ENCODE measurements at places on chromosomes 13 and 19.

- no peak for DNase-seq
These were observed 65.9 kb downstream of the ZNF627 start for GRCh38 chr19:11663181-11663591.

- DNase-seq, result no peak
These were observed 117.6 kb upstream of the MCF2L start for GRCh38 chr13:112851107-112852038.

DNA sequence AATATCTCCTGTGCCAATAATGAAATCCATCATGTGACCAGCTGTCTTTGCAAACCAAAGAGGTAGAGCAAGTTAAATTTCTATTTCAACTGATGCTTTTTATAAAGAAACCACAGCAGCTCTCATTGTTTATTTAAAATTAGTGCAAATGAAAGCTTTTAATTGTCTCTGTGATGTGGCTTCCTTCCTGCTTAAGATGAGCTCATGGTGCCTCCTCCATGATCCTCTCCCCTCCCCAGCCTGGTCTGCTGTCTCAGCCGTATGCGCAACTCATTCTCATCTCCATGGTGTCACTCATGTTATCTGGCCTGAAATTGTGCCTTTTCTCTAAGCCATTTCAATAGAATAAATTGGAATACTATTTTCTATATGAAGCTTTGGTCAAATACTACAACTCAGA lies 270.6 kb downstream of the FGF14 start:
- no peak for DNase-seq

GRCh38 chr13:35925669-35926068 lies 205.5 kb downstream of the DCLK1 start:
- no peak for DNase-seq

GRCh38 chr13:26482451-26483197 lies 74.9 kb upstream of the WASF3 start:
- DNase-seq, result peak; percentile 89

DNA sequence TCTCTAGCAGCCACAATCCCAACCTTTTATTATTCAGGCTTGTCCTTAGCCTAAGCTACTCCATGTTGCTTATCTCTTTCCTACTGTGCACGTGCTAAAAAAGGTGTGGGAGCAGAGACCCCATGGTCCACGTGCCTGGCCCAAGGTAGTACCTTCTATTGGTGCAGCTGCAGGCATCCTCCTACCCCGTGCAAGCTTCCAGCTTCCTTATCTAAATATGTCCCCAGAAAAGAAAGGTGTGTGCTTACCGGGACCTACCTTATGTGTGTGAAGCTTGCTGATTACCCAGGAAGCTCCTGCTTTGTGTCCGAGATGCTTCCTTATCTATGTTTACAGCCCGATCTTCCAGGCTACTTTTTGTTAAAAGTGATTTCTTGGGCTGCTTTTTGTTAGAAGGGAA lies 2382.4 kb downstream of the PCDH9 start:
- no peak for DNase-seq

GRCh38 chr13:24910502-24911132 lies 146.6 kb downstream of the RNF17 start:
- DNase-seq, result no peak

DNA sequence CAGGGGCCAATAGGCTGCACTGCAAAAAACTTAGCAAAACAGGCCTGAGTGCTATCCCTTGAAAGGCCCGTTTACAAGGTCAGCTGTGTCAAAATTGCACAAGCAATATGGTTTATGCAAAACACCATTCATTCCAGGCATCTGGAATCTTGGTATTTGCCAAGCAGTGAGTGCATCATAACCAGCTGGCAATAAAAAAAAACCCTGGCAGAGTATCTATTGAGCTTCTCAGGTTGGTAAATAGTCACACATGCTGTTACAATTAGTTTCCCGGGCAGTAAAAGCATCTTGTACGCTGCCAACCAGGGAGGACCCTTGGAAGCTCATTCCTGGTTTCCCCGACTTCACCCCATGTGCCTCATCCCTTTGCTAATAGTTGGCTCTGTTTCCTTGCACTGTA lies 21.3 kb downstream of the ZNF77 start:
- no peak for DNase-seq

DNA sequence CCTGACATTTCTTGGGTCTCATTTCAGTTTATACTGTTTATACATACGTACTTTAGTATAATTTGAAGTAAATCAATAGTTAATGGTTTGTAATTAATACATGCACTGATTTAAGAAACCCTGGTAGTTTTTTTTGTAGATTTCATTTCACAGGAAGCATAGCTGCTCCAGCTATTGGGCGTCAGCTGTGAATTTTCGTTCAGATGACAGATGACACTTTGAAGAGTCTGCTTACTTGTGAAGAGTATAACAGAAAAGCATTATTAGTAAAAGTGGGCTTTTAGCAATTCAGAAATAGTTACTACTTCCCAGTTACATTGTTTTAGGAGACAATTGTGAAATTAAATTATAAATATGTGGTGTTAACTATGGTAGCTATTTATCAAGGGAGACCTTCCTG lies 44.4 kb downstream of the METTL21C start:
- DNase-seq, result no peak

- DNase-seq, result no peak
These were observed 291.9 kb upstream of the HTR2A start for GRCh38 chr13:47188802-47189201.

DNA sequence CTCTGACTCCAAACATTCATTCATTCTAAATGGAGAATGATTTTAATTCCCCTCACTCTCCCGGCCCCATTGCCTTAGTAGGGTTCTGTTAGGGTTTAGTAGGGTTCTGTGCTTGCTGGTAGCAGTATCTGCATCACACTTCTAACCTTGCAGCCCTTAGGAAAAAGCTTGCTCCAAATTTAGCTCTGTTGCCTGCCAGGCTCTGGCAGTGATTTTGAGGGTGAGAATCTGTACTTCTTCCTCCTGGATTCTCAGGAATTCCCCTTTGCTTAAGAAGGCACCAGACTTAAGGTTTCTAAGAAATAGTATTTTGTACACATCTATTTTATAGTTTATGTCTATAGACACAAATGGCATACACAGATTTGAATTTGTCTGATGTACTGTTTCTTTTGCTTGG lies 14.7 kb downstream of the B3GLCT start:
- no peak for DNase-seq

GRCh38 chr13:30141775-30142485 lies 165.4 kb downstream of the KATNAL1 start:
- DNase-seq, result no peak

DNA sequence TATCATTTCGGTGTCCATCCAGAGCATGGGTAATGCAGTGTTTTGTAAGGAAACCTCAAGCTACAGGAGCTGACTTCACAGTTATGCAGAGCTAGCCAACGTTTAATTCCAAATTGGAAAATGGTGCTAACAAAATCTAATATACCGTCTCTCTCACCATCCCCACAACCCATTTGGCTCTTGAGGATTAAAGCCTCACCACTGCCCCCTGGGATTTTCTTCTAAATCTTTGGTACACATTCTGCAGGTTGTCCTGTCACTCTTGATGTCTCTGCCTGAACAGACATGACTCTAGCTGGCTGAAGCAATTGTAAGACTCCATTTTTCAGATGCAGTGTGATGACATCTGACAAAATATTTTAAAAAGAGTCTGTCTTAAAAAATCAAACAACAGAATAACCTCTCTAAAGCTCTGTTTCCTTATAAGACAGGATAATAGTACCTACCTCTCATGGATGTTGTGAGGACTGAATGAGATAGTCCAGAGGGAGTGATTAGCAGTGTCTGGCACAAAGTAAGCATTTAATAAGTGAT lies 451.8 kb downstream of the SUCLA2 start:
- DNase-seq, result no peak

DNA sequence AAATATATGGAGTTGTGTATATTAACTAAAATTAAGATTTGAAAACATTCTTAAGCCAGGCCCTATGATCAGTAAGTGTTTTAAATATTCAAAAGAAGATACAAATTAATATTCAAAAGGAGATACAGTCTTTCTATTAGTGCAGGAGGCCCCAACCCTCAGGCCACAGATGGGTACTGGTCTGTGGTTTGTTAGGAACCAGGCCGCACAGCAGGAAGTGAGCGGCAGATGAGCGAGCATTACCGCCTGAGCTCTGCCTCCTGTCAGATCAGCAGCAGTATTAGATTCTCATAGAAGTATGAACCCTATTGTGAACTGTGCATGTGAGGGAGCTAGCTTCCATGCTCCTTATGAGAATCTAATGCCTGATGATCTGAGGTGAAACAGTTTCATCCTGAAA lies 232.9 kb downstream of the FOXO1 start:
- no peak for DNase-seq

GRCh38 chr13:74288361-74288911 lies 154.2 kb upstream of the KLF12 start:
- DNase-seq, result no peak

- DNase-seq, result no peak
These were observed 77.3 kb downstream of the SLC6A16 start for GRCh38 chr19:49247676-49248075.

- no peak for DNase-seq
These were observed 4.9 kb downstream of the SMAD9 start for GRCh38 chr13:36915106-36915505.

DNA sequence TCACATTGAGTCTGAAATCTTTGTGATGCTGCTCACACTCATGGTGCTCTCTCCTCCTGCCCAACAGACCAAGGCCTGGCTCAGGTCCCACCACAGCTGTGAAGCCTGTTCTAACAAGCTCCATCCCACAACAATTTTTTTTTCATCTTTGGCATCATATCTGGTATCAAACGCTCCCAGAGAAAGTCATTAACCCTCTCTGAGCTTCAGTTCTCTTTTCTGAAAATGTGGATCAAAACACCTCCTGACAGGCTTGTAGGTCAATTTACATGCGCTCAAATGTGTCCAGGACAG lies 224.4 kb downstream of the LACC1 start:
- no peak for DNase-seq

Measured in WERI-Rb-1 (cell line).